A549 treated with Mapracorat at 1 μM for 4 hours (cell line): ENCODE measurements at places on chromosomes 5 and 9. TPM values are rescaled to one million over a fixed set of nuclear protein-coding genes. Genes with fewer than 3 reads are reported as not detected.

CAMK4 gene
- 0.01 to 0.20 TPM (median 0.16 TPM) in 3 of 5 replicates, not detected in the others for total RNA-seq

SWI5 gene
- 38.9 to 45.9 TPM (median 42.0 TPM) in 5 replicates for total RNA-seq

FOXD4 gene
- 0.26 to 0.46 TPM (median 0.42 TPM) in 5 replicates for total RNA-seq

IL6ST gene
- 38.6 to 74.5 TPM (median 56.1 TPM) in 5 replicates for total RNA-seq

CDX1 gene
- total RNA-seq: not detected in 5 replicates

HAVCR2 gene
- 0.28 to 0.34 TPM (median 0.30 TPM) in 5 replicates for total RNA-seq

TSSK1B gene
- total RNA-seq: not detected in 5 replicates

EXOC3 gene
- total RNA-seq: 26.5 to 30.9 TPM (median 30.6 TPM) in 5 replicates

MAPK9 gene
- 28.7 to 39.8 TPM (median 37.2 TPM) in 5 replicates for total RNA-seq

OR1J4 gene
- total RNA-seq: not detected in 5 replicates

GCNT1 gene
- total RNA-seq: 2.6 to 5.5 TPM (median 4.7 TPM) in 5 replicates

LCN9 gene
- not detected in 5 replicates for total RNA-seq

MLANA gene
- total RNA-seq: not detected in 5 replicates

KCNV2 gene
- total RNA-seq: not detected in 5 replicates

PRR16 gene
- not detected in 5 replicates for total RNA-seq

GNE gene
- total RNA-seq: 11.0 to 16.4 TPM (median 14.2 TPM) in 5 replicates

FSTL4 gene
- total RNA-seq: 3.3 to 5.3 TPM (median 3.8 TPM) in 5 replicates

ZNF454 gene
- total RNA-seq: not detected in 5 replicates

LEAP2 gene
- 0.46 to 1.4 TPM (median 0.90 TPM) in 5 replicates for total RNA-seq

SPATA31E1 gene
- not detected in 5 replicates for total RNA-seq

PCDHB6 gene
- 0.79 to 1.1 TPM (median 0.90 TPM) in 5 replicates for total RNA-seq

CCNJL gene
- total RNA-seq: 10.0 to 12.3 TPM (median 11.8 TPM) in 5 replicates

TEX48 gene
- not detected in 5 replicates for total RNA-seq

EIF4E1B gene
- not detected in 5 replicates for total RNA-seq

DNAJC18 gene
- total RNA-seq: 5.6 to 9.3 TPM (median 8.1 TPM) in 5 replicates

GABRA6 gene
- not detected in 5 replicates for total RNA-seq

SHLD3 gene
- total RNA-seq: 1.9 to 2.8 TPM (median 2.0 TPM) in 5 replicates

ATP10B gene
- total RNA-seq: not detected in 5 replicates

PCDHGC4 gene
- not detected in 5 replicates for total RNA-seq

SH2D3C gene
- total RNA-seq: 0.06 to 0.15 TPM (median 0.09 TPM) in 5 replicates

HAPLN1 gene
- not detected in 5 replicates for total RNA-seq

HSDL2 gene
- total RNA-seq: 22.9 to 27.3 TPM (median 25.3 TPM) in 5 replicates

SLC46A2 gene
- not detected in 5 replicates for total RNA-seq

TRIM36 gene
- total RNA-seq: 1.5 to 2.4 TPM (median 2.3 TPM) in 5 replicates

NR2F1 gene
- total RNA-seq: 4.0 to 5.9 TPM (median 4.7 TPM) in 5 replicates

SURF1 gene
- total RNA-seq: 37.5 to 46.5 TPM (median 44.6 TPM) in 5 replicates

PCDHB3 gene
- 8.7 TPM in 1 of 5 replicates, not detected in the others for total RNA-seq

TBC1D9B gene
- total RNA-seq: 51.7 to 70.2 TPM (median 63.9 TPM) in 5 replicates

GFRA3 gene
- total RNA-seq: 0.18 TPM in 1 of 5 replicates, not detected in the others

NPR2 gene
- total RNA-seq: 4.8 to 6.6 TPM (median 5.5 TPM) in 5 replicates

TMEFF1 gene
- total RNA-seq: 0.53 to 1.7 TPM (median 1.1 TPM) in 5 replicates

SPATA9 gene
- 0.28 to 0.38 TPM in 2 of 5 replicates, not detected in the others for total RNA-seq

PHYHD1 gene
- total RNA-seq: 0.19 to 0.28 TPM (median 0.23 TPM) in 3 of 5 replicates, not detected in the others

IL31RA gene
- total RNA-seq: 1.0 to 1.5 TPM (median 1.3 TPM) in 5 replicates

FOXD4L5 gene
- 0.05 TPM in 1 of 5 replicates, not detected in the others for total RNA-seq

TIMD4 gene
- 0.74 to 1.6 TPM (median 1.1 TPM) in 5 replicates for total RNA-seq

LAMC3 gene
- 1.5 to 3.1 TPM (median 2.2 TPM) in 5 replicates for total RNA-seq

PLAC8L1 gene
- not detected in 5 replicates for total RNA-seq

GHR gene
- 0.03 to 0.07 TPM (median 0.06 TPM) in 3 of 5 replicates, not detected in the others for total RNA-seq

CCL21 gene
- total RNA-seq: not detected in 5 replicates

CTXN3 gene
- not detected in 5 replicates for total RNA-seq

GOLM1 gene
- total RNA-seq: 106 to 117 TPM (median 110 TPM) in 5 replicates
